ENCODE measurements at places on chromosomes 12 and 14.
A peak's percentile ranks its signal among the peaks of the same experiment; 100 is the strongest.

DNA sequence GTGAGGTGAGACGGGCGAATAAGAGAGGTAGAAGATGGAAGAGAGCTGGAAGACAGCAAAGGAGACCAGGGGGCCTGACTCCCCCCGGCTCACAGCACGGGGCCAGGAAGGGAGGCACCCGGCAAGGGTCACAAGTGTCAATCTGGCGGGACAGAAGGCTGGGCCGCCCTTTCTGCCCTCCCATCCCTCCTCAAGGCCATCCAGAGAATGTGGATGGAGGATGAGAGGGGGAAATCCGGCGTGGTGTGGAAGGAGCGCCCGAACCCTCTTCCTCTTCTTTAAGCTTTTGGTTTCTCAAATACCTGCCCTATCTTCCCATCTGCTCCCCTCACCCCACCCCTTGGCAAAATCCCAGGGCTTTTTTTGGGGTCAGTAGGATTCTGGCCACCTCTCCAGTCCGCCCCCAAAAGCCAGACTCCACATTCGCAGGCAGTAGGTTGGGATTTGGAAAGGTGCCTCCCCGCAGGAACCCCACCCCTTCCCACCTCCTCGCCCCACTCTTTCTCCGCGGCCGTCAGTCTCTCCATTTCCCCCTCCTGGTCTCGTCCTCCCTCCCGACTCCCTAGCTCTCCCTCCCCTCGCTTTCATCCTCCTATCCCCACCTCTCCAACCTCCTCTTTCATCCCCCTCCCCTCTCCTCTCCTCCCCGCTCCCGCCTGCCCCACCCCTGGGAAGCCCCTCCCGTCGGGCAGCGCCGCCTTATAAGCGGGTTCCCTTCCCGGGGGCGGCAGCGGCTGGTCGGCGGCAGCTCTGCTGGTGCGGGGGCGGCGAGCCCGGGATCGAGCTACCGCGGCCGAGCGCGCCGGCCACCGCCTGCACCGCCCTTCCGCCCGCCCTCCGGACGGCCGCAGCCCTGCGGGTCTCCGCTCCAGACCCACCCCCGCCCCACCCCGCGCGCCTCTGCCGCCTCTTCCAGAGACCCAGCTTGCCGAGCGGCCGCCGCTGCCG, at the start of gene PTMS:
Gene PTMS (plus strand): TSS at position 730 of the 948 bp plus-strand sequence. CDS start 343 bp downstream, outside the sequence.
- peak; percentile 88 for DNase-seq

GRCh38 chr12:50151047-50151687, 16.0 kb downstream of the CERS5 start:
- DNase-seq = no peak

- DNase-seq = no peak
Observed at GRCh38 chr12:44358636-44359035, 517.5 kb downstream of the NELL2 start.

DNA sequence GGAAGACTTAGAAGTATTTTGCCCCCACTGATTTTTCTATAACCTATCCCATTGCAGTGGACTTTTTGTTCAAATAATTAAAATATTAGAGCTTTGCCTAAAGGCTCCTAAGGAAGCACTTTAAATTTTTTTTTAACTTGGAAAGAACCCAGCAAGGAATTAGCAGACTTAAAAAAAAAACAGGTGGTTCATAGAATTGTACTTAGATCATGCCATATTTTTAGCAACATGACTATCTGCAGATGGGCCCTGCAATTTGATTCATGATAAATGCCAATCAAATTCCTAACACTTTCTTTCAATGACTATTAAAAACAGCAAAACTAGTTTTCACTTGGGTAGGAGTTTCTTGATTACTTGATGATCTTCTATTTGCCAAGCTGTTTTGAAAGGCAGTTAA, 11.5 kb downstream of the ADAMTS20 start:
- no peak for DNase-seq

GRCh38 chr14:91170504-91171121, 56.7 kb downstream of the DGLUCY start:
- peak; percentile 60 for DNase-seq

DNA sequence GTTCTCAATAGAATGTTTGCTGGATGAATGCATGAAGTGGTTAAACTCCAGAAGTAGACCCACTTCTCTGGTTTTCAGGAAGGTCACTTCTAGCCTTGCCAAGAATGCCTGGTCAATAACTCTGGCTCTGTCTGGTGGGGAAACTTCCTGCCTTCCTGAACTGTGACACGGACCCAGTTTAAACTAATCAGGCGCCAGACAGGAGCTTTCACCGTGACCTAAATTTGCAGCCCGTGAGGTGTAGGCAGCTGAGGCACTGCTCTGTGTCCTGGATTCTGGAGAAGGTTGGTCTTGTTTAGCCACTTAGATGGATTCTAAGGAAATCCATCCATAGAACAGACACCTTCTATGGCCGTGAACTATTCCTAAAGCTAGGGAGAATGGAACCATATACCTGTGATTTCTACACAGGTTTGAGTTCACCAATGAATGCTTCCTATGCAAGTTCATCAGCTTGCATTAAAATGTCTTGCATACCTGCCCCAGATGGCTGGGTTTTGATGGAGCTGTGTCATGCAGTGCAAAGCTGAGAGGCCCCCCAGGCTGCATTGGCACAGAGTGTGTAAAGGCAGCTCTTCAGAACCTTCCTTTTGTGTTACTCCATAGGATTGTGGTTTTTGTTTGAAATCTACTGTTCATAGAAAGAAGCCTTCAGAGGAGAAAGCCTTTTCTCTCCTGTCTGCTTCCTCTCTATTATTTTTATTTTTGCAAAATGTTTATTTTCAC, 4.4 kb downstream of the CHST11 start:
- no peak for DNase-seq

DNA sequence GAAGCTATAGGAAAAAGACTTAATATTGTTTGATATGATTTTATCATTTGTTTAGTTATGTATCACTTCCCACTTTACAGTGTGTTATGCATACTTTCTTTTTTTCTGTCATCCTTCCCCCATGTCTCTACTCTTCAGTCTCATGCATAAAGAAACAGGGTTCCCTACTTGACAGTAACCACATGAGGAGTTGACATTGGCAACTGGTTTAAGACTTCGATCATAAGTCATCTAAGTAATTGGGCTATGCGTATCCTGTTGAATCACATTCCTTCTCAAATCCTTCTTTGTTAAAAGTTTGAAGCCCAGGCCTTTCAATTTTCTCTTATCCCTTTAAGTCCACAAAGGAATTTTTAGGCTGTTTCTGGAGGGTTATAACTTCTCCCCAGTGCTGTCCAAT, 358.7 kb downstream of the RAD51B start:
- DNase-seq = no peak

DNA sequence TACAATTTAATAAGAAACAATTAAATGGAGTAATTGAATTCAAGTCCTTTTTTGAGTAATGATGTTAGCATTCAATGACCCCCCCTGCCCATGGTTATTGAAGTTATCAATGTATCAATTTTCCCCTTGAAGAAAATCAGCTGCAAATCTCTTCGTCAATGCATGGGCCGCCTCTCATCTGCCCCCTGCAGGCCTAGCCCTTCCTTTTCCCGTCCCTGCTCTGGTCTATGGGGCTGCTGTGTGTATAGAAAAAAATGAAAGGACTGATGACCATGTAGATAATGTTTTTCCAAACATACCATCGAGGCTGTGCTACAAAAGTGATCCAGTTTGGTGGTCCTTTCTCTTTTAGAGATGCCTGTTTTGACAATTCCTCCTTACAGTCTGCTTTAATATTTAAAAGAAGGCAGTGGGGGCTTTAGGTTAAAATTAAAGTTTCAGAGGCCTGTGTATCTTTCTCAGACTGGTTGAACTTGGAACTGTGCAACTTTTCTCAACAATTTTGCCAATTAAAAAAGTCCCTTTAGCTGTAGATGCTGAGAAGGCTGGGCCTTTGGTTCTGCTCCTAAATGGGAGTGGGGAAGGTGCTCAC, 98.4 kb downstream of the APAF1 start:
- no peak for DNase-seq

- no peak for DNase-seq
Observed at GRCh38 chr14:48586099-48586498, 910.7 kb upstream of the MDGA2 start.

GRCh38 chr12:5807090-5807414, 138.0 kb downstream of the ANO2 start:
- no peak for DNase-seq

GRCh38 chr12:99810718-99811593, 163.4 kb downstream of the GARIN6 start:
- no peak for DNase-seq

GRCh38 chr12:121748571-121749265, 36.2 kb downstream of the TMEM120B start:
- no peak for DNase-seq

All from Right ventricle myocardium superior (tissue), 1 donor.